Stimulated activated naive CD8-positive, alpha-beta T cell treated with anti-CD3 and anti-CD28 coated beads, Interleukin-15, Interleukin-2, amounts not matched to agents 100 U/mL and 50 U/mL, for 24 hours (primary cell): ENCODE measurements at places on chromosomes 4 and X.

GRCh38 chr4:25313201-25313895, 774 bp downstream of the ZCCHC4 start:
- DNase-seq: no peak

DNA sequence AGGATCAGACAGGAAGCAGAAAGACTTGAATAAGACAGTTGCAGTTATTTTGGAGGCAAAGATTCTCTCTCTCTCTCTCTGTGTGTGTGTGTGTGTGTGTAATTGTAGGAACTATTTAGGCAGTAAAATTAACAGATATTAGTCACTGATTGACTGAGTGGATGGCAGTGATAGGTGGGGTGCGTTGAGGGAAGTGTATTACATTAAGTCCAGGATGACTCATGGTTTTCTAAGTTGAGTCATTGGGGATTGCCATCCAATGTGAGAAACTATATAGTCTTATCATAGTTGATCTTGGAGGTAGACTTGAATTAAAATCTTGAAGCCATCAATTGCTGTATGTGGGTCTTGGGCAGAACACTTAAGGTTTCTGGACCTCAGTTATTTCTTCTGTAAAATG, 75.4 kb downstream of the AR start:
- DNase-seq: no peak

DNA sequence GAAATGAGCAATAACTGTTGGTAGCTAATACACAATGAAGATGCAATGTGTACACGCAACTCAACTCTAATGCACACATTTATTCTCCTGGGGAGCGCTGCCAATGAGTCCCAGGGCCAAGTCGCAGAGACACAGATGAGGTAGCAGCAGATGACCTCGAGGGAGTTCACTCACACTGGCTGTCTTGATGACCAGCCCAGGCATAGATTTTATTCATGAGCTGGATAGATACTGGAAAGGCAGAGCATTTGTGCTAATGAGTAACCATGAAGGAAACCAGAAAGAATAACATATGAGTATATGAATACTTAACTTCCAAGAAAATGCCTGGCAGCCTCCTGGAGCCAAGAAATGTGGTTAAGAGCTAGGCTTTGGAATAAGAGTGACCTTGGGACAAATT, 42.3 kb downstream of the RASL11B start:
- no peak for DNase-seq

- no peak for DNase-seq
Measured at GRCh38 chr4:164438321-164438720, 315.6 kb upstream of the SMIM31 start.

DNA sequence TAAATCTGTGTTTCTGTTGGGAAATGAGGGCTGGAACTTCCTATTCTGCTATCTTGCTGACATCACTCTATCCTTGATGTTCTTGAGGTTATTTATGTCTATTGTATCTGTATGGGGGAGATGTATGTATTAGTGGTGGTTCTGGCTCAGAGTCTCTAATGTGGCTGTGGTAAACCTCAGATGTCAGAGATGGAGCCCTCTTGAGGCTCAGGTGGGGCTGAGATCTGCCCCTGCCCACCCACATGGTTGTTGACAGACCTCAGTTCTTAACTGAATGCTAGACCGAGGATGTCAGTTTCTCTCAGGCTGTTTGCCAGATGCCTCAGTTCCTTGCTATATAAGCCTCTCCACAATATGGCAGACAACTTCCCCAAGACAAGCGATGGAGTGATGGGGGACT, 3.3 kb upstream of the CPE start:
- DNase-seq: no peak

- DNase-seq: no peak
Measured at GRCh38 chr4:85740431-85740861, 265.5 kb downstream of the ARHGAP24 start.

DNA sequence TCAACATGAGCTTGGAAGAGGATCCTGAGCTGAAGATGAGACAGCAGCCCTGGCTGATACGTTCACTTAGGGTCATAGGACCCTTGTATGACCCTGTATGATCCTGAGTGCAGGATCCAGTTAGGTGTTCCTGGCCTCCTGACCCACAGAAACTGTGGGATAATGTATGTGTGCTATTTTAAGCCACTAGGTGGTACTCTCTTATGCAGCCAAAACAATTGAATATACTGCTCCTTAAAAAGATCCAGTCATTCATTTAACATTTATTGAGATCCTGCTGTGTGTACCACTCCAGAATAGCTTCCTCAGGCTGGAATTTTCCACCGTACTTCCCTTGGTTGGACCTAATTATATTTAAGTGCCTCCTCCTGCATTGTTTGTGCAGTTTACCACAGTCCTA, 167.1 kb downstream of the AMELX start:
- no peak for DNase-seq

- no peak for DNase-seq
Measured at GRCh38 chrX:17820100-17820499, 41.0 kb downstream of the RAI2 start.

DNA sequence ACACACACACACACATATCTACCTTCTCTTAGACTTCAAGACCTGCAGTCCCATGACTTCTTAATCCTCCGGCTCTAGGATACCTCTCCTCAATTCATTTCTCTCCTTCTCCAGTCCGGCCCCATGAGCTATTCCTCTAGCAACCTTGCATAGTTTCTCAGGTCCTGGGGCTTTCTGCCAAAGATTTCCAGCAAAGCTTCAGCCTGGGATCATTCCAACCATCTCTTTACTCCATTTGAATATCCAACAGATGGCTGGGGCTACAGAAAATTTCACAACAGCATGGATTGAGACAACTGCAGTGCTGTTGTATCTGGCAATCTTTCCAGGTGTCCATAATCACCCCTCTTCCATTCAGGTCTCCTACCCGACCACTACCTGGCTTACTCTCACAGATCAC, 184.1 kb downstream of the DCHS2 start:
- no peak for DNase-seq

DNA sequence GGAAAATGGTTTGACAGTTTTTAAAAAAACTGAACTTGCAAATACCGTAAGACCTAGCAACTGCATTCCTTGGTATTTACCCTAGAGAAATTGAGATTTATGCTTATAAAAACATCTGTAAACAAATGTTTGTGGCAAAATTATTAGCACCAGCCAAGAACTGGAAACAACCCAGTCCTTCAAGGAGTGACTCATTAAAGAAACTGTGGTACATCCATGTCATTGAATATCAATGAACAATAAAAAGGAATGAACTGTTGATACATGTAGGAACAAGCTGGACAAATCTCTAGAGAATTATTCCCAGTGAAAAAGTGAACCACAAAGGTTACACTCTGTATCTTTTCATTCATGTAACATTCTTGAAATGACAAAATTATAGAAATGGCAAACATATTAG, 240.2 kb upstream of the ADAMTS3 start:
- no peak for DNase-seq

- DNase-seq: no peak
Measured at GRCh38 chrX:108438110-108438623, at the start of gene COL4A6. Gene COL4A6, minus strand, starts transcription at chrX:108438422. Its CDS starts 226 bp downstream, at chrX:108438196.

- DNase-seq: no peak
Measured at GRCh38 chr4:79163981-79164490, 161.8 kb downstream of the NAA11 start.

- no peak for DNase-seq
Measured at GRCh38 chr4:65021737-65022136, 612.5 kb upstream of the TECRL start.

DNA sequence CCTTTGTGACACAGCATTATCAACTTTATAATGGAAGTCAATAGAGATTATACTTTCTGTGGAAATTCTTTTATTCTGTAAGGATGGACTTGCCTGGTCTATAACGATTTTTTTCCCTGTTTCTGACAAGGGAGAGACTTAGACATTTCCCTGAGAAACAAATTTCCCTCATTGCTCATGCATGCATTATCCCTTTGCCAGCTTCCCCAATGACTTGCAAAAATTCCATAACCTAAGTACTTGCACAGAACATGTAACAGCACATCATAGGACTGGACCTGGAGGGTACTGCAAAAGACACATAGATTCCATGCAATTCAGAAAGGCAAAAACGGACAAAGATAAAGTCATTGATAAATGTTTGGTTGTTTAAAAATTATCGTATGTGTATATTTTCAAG, 166.7 kb downstream of the FHIP1A start:
- DNase-seq: no peak

DNA sequence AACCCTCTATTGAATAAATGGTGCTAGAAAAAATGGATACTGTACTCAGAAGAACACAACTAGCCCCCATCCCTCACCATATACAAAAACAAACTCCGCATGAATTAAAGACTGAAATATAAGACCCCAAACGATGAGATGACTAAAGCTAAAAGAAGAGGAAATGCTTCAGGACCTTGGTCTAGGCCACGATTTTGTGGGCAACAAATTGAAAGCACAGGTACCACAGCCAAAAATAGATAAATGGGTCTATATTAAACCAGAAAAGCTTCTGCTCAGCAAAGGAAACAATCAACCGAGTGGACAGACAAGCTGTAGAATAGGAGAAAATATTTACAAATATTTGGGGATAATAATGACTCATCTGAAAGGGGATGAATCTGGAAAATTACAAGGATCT, 86.4 kb upstream of the DHRSX start:
- DNase-seq: no peak

DNA sequence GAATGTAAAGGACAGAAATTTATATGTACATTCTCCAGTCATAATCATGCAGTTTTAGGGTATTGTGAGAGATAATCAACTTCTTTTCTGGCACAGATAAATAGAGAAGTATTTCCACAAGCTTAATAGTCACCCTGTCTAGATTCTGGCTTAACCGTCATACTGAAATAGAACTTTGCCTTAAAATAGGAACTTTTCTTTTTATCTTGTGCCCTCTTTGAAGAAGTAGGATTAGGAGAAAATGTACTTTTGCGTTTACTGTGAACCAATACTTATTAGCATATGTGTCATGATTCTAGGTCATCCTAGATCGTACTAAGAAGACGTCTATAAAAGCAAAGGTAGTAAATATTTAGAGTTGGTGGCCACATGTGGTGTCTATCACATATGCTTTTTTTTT, 95.4 kb downstream of the NFKB1 start:
- DNase-seq: no peak

DNA sequence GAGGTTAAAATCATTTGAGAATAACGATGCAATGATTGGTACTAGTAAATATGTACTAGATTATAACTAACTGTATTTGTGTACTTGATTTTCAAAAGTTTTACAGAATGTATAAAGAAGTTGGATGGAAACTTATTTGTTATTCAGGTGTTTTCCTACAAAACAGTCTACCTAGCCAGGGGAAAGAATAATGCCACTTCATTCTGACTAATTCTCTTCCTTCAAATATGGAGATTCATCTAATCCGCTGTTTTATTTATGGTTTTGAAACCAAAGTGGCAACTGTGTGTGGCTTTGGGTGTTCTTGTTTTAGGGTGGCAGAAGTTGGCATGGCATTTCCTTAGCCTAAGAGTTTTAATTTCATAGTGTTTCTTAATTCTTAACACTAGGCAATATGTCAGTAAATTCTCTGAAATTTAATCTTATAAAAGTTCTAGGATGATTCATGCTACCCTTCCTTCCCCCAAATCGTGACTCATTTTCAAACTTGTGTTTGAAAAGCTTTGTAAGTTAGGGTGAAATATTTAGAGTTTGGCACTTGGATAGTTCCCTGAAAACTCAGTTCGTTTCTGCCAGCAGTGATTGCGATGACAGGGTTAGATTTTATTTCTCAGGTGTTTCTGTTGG, 62.6 kb downstream of the DCLK2 start:
- no peak for DNase-seq

GRCh38 chr4:173205656-173206055, 37.0 kb downstream of the GALNT7 start:
- DNase-seq: no peak

- no peak for DNase-seq
Measured at GRCh38 chr4:6852582-6852981, 57.0 kb upstream of the TBC1D14 start.

GRCh38 chrX:50627696-50628095, 157.1 kb upstream of the DGKK start:
- no peak for DNase-seq

DNA sequence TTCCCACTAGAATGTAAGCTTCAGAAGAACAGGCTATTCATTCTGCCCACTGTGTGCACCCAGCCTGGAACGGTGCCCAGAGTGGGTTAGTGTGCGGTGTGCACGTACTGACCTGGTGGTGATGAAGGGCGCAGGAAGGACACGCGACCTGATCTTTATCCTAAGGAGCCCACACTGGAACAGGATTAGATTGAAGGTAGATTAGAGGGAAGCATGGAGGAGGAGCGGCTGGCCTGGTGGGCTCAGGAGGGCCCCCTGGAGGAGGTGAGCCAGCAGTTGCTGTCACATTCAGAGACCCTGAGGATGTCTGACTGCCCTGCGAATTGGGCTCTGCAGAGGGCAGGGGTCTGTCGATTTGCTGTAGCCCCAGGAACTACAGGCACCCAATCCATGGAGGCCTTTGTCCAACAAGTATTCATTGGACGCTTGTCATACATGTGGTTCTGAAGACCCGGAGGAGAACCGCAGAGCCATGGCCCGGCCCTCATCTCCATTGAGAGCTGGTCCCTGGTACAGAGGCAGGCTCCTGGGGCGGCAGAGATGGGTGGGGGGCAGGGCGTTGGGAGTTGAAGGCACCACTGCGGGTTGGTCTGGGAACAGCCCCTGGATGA, 73.2 kb downstream of the HTRA3 start:
- no peak for DNase-seq

DNA sequence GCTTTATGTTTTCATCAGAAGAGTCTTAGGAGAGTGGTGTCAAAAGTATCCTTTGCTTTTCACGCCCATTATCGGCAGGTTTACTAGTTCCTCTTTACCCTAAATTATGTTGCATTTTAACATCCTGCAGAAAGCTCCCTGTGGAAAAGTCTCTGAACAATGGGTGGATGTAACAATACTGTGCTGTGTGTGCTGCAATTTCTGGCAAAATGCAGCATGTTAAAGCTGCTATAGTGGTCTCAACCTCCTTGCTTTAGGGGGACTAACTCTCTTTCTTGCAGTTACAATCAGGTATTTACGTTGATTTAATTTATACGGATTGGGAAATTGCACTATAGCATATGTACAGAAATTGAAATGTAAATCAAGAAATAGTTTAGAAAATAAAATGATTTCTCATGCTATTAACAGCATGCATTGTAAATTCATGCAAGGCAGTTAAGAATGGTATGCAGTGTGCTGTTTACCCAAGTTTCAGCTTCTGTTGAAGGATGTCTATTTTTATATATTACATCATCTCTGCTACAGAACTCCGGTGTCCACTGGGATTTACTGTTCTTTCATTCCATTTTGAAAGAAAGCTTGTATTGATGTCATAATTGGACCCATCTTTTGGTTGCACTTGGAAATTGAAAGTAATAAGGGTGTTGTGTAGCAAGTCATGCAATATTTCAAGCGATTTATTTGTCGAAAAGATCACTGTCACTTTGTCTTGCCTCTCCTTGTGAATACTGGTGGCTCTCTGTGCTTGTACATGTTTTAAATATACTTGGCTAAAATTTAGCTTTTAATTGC, 145.7 kb downstream of the RAPGEF2 start:
- DNase-seq: no peak

GRCh38 chr4:179719766-179720450, 2277.7 kb upstream of the AGA start:
- no peak for DNase-seq

DNA sequence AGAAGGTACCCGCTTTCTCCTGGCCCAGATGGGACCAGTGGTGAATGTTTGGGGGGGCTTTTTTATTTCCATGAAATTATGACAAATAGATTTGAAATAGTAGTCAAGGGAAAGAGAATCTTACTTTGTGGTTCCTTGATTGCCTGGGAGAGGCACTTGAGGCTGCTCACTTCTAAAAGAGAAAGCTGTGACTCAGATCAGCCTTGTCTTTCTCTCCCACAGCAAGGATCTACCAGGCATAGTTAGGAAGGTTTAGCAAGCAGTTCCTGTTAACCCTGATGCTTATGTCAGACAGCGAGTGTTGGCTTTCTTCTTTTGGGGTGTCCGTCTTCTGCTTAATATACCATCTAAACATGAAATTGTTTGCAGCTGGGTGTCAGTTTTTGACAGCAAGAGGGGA, 114.5 kb downstream of the TSPAN7 start:
- DNase-seq: no peak
